ENCODE measurements at places on chromosomes 5 and 9.

DNA sequence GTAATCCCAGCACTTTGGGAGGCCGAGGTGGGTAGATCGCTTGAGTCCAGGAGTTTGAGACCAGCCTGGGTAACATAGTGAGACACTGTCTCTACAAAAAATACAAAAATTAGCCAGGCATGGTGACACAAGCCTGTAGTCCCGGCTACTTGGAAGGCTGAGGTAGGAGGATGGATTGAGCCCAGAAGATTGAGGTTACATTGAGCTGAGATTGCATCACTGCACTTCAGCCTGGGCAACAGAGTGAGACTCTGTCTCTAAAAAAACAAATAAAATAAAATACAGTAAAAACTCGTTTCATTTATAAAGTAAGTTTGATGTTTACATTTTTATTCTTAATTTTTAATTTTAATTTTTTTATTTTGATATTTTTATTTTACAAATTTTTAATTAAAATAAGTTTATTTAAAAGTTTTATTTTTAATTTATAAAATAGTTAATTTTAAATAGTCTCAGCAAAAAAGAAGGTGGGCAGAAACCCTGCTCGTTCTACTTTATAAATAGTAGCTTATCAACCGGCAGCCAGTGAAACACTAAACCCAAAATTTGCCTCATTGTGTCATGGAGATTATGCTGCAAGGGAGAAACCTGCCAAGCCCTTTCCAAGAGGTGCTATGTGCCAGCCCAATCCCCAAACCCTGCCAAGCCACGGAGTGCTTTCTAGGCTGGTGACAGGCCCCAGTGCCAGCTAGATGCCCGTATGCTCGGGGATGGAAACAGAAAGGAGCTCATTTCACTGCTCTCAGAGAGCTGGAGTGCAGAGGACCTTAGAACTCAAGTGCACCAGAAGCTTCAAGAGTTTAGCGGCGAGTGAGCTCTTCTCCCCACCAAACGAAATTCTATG is 38.9 kb downstream of the SERINC5 start:
- DNase-seq, result no peak

GRCh38 chr5:107817951-107818350 is 147.2 kb upstream of the EFNA5 start:
- no peak for DNase-seq

GRCh38 chr9:2261421-2262103 is 246.4 kb downstream of the SMARCA2 start:
- no peak for DNase-seq

GRCh38 chr9:72972636-72973035 is 19.8 kb upstream of the ALDH1A1 start:
- DNase-seq, result no peak

DNA sequence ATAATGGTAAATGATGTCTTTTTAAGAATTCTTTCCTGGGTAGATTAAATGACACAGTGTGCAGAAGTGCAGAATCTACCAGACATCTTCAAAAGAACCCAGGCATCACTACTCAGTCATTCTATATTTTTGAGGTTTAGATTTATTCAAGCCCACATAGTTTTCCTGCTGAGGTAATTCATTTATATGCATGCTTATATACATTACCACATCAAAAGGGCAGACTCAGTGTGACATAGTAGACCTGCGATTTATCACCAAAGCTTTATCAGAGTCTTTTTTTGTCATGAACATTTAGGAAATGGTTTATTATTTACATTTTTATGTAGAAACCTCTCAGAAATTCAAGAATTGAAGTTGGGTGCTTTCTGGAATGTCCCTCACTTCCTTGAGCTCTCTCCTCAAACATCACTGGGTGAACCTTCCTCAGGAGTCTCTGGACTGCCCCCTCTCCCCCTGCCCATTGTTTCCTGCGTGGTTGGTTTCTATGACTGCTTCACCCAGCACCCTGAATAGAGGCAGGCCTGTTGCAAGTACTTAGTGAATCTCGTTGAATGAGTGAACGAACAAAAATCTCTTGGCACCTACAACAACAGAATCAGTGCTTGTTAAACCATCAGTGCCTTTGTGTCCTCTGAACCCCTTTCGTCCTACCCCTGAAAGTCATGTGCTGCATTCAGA is 42.5 kb downstream of the ADAMTS16 start:
- DNase-seq, result no peak

DNA sequence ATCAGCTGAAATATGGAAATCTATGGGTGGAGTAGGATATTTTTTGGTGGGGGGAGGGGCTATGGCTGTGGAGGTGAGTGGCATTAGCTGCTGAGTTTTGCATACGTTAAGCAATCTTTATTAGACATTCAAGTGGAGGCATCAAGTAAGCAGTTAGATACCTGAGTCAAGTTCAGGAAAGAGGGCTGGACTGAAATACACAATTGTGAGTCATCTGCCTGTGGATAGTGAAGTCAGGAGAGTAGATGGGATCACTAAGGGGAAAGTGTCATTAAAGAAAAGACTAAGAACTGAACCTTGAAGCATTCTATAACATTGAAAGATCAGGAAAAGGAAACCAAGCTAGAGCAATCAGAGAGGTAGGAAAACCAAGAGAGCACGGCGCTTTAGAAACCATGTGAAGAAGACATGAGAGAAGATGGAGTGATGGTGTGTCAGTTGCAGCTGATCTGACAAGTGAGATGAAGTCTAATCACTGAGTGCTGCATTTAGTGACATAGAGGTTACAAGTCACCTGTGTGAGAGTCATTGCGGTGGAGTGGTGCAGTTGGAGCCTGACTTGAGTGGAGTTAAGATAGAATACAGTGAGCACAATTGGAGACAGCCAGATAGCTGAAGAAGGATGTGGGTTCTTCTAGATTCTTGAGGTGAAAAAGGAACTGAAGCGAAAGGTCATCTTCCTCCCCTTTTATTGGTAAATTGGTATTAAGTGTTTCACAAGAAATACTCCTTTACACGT is 88.7 kb downstream of the PIP5K1B start:
- DNase-seq, result no peak

DNA sequence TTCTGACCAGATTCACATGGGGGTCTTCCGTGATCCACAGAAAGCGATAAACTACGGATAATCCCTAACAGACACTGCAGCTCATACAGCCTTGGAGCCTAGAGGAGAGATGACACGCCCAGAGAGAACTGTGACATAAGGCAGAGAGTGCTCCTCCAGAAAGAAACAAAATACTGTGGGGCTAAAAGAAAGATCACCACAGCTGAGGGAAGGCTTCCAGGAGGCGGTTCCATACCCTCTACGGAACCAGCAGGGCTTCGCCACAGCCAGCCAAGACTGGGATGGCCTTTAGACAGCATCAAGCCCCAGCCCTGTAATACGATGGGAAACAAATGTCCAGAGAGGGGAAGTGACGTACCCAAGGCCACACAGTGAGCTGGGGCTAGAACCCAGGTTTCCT is 19.3 kb downstream of the GPX3 start:
- DNase-seq, result no peak

- no peak for DNase-seq
Observed at GRCh38 chr5:100841358-100842076, 61.6 kb downstream of the ST8SIA4 start.

GRCh38 chr5:148957591-148958202 is 105.2 kb downstream of the SH3TC2 start:
- no peak for DNase-seq

DNA sequence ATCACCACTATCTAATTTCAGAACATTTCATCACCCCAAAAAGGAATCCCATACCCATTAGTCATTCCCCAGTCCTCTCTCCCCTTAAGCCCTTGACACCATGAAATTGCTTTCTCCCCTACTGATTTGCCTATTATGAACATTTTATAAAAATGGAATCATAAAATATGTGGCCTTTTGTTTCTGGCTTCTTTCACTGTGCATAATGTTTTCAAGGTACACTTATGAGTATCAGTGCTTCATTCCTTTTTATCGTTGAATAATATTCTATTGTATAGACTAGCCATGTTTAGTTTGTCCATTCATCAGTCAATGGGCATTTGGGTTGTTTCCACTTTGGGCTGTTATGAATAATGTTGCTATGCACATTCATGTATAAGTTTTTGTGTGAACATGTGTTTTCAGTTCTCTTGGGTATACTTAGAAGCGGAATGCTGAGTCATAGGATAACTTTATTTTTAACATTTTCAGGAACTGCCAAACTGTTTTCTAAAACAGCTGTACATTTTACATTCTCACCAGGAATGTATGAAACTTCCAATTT is 40.4 kb upstream of the FGF1 start:
- no peak for DNase-seq

GRCh38 chr5:8864053-8864452 is 681.8 kb downstream of the SEMA5A start:
- no peak for DNase-seq

- no peak for DNase-seq
Observed at GRCh38 chr5:57862942-57863341, 380.3 kb upstream of the ACTBL2 start.

DNA sequence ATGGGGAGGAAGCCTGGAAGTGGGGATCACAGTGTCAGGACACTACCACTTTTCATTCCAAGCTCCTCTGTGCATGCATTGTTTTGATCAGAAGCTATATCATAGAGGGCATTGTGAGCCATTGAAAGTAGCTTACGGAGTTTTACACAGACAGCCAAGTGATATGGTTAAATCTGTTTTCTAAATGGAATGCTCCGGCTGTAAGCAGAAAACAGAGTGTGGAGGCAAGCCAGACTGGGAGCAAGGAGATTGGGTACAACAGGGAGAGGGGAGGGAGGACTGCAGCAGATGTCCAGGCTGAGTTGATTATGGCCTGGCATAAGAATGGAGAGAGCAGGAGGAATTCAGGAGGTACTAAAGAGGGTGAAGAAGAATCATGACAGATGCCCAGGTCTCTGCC is 15.5 kb upstream of the SOWAHA start:
- DNase-seq, result no peak

GRCh38 chr5:143036146-143036927 is 266.2 kb downstream of the ARHGAP26 start:
- DNase-seq, result no peak

DNA sequence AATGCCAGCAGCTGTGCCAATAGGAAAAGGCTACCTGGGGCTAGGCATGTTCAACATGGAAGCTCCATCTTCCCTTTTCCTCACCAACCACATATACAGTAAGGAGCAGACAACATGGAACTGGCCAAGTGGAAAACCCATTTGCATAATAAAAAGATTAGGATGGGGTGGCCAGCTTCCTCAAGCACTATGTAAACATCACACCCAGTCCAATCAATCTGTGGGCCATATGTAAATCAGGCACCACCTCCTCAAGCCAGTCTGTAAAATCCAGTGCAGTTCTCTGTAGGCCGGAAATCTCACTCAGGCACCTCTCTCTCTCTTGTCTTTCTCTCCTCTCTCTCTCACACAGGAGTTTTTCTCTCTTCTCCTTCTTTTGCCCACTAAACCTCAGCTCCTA is 360.2 kb upstream of the GRIA1 start:
- DNase-seq, result no peak

DNA sequence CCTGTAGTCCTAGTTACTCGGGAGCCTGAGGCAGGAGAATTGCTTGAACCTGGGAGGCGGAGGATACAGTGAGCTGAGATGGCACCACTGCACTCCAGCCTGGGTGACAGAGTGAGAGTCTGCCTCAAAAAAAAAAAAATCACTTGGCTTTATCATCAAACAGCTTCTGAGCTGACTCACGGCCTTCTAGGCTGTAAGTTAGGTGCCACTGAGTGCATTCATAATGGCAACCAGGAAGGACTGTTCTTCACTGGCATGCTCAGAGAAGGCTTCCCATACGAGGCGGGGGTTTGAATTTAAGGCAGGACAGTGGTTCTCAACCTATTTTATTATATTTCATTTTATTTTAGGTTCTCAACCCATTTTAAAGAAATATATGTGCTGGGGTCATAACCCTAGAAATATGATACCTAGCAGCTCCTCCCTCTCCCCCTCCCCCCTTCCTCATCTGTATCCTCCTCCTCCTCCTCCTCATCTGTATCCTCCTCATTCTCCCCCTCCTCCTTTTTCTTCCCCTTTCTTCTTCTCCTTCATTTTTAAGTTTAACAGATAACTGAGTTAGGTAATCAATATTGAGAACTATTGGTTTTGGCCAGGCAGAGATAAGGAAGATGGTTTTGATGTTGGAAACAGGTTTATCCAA is 19.0 kb upstream of the LHFPL2 start:
- no peak for DNase-seq

- DNase-seq, result no peak
Observed at GRCh38 chr9:98047002-98047401, 9.5 kb upstream of the NANS start.

GRCh38 chr5:32539981-32540845 is 45.1 kb upstream of the SUB1 start:
- no peak for DNase-seq

DNA sequence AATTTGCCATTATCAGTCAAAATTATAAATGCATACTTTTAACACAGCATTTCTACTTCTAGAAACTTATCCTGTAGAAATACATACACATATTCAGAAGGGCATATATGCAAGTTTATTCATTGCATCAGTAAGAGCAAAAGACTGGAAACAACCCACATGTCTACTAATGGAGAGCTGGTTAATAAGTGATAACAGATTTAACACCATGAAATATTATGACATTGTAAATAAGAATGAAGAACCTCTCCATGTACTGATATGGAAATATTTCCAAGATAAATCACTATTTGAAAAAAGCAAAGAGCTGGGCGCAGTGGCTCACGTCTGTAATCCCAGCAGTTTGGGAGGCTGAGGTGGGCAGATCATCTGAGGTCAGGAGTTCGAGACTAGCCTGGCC is 54.5 kb downstream of the ELOVL7 start:
- DNase-seq, result no peak

- DNase-seq, result no peak
Observed at GRCh38 chr5:74640954-74641734, 616 bp upstream of the ENC1 start.

DNA sequence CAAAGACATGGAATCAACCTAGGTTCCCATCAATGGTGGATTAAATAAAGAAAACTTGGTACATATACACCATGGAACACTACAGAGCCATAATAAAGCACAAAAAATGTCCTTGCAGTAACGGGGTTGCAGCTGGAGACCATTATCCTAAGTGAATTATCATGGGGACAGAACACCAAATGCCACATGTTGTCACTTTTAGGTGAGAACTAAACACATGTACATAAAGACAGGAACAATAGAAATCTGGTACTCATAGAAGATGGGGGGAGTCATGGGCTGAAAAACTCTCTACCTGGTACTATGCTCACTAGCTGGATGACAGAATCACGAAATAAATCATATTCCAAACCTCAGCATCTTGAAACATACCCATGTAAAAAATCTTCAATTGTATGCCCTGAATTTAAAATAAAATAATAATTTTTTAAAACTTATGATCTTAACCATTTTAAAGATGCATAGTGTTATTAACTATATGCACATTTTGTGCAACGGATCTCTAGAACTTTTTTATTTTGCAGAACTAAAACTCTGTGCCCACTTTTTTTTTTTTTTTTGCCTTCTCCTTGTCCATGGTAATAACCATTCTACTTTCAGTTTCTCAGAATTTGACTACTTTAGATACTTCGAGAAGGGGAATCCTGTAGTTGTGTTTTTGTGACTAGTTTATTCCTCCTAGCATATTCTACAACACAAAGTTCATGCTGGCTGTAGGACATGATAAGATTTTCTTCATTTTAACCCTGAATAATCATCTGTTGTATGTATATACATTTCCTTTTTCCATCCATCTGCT is 1081.6 kb upstream of the ACO1 start:
- no peak for DNase-seq
